Suprapubic skin (tissue), 4 donors: ENCODE measurements at places on chromosomes 2 and 18.

DNA sequence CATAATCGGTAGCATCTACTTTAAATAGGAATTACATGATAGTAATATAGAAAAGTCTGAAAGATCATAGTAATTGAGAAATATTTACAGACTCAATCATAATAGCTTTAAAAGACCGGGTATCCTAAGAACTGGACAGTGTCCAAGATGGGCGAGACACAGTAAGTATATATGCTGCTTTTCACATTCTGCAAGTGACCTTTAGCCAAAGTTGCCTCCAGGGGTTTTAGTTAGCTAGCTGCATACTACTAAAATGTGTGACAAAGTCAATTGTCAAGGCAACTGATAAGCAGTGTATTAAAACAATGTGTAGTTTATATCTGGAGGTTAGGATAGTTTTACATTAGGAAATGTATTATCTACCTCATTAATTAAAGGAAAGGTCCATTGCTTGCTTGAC lies 24.6 kb downstream of the CD302 start:
- no peak for DNase-seq

DNA sequence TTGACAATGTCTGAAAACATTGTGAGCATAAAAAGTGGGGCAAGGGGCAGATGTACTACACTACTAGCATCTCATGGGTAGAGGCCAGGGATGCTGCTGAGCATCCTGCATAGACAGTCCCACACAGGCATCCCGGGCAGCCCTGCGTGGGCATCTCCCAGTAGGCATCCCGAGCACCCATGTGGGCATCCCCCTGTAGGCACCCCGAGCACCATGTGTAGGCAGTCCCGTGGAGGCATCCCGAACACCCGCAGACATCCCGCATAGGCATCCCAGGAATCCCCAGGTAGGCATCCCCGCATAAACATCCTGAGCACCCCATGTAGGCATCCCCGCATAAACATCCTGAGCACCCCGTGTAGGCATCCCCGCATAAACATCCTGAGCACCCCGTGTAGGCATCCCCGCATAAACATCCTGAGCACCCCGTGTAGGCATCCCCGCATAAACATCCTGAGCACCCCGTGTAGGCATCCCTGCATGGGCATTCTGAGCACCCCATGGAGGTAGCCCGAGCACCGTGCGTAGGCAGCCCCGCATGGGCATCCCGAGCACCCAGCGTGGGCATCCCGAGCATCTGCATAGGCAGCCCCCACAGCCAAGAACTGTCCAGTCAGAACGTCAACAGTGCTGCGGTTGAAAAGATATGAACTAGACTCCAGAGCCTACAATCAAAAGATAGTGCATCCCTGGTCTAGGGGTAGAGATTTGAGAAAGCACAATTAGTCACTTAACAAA lies 273.5 kb downstream of the NBAS start:
- no peak for DNase-seq

GRCh38 chr2:176589825-176590440 lies 320.7 kb downstream of the MTX2 start:
- no peak for DNase-seq

GRCh38 chr2:9284521-9285297 lies 78.1 kb downstream of the ASAP2 start:
- DNase-seq, result no peak

- no peak for DNase-seq
Measured at GRCh38 chr2:52036024-52036423, 1004.1 kb upstream of the NRXN1 start.

GRCh38 chr2:181105562-181105961 lies 125.2 kb downstream of the UBE2E3 start:
- no peak for DNase-seq

GRCh38 chr18:80154293-80154692 lies 45.2 kb downstream of the ADNP2 start:
- no peak for DNase-seq

- no peak for DNase-seq
Measured at GRCh38 chr2:144770616-144771230, 250.8 kb upstream of the ZEB2 start.

GRCh38 chr2:163613266-163613731 lies 122.5 kb downstream of the FIGN start:
- DNase-seq, result no peak

- no peak for DNase-seq
Measured at GRCh38 chr2:226351711-226352110, 447.9 kb downstream of the IRS1 start.

DNA sequence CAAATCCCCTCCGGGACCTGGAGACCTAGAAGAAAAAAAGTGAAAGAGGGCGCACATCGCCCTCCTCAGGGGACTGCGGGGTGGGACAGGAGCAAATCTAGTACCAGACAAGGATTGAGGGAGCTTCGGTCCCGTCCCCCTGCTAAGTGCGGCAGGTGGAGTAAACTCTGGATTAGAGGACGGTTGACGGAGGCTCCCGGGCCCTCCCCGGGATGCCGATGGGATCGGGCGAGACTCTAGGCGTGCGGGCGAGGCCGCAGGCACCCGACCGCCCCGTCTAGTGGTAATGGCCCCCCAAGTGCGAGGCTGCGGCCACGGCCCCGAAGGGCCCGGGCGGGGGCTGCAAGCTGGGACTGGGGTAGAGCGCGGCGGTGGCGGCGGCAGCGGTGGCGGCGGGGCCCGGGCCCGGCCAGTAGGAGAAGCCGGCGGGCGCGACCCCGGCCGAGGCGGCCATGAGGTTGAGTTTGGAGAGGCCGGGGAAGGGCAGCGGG lies 3.5 kb downstream of the FEV start:
- no peak for DNase-seq

DNA sequence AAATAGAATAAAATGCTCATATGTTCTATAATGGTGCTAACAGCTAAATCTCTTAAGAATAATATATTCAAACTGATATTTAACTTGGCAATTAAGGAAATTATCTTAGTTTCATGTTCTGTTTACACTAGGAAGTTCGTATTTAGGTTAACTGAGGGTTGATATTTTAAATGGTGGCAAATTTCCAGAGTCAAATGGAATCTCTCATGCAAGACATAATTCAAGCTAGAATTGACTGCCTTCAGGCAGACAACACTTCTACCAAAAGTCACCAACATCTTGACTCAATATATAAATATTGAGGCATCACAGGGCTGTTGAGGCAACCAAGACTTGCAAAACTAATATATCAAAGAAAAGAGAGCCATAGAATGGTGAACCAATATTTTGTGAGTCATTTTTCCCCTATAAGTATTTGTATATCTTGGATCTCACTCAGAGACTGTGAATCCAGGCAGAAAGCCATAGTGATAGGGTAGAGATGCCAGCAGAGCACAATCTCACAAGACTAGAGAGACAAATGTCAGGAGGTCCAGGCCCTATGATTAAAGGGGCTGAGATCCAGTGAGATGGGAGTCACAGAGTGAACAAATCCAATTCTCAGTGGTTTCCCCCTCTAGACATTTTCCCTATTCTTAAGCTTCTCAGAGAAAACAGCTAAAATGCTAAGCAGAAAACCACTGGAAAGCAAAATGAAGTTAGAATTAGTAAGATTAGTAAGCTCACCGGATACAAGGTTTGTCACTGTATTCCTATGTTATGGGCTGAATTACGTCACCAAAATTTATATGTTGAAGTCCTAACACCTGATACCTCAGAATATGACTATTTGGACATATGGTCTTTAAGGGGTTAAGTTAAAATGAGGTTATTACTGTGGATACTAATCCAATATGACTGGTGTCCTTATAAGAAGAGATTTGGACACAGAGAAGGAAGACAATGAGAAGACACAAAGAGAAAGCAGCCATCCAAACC lies 358.2 kb upstream of the UBE2E3 start:
- no peak for DNase-seq

- no peak for DNase-seq
Measured at GRCh38 chr18:35688757-35689156, 107.2 kb downstream of the GALNT1 start.

- no peak for DNase-seq
Measured at GRCh38 chr2:18792226-18792629, 202.9 kb upstream of the NT5C1B start.

DNA sequence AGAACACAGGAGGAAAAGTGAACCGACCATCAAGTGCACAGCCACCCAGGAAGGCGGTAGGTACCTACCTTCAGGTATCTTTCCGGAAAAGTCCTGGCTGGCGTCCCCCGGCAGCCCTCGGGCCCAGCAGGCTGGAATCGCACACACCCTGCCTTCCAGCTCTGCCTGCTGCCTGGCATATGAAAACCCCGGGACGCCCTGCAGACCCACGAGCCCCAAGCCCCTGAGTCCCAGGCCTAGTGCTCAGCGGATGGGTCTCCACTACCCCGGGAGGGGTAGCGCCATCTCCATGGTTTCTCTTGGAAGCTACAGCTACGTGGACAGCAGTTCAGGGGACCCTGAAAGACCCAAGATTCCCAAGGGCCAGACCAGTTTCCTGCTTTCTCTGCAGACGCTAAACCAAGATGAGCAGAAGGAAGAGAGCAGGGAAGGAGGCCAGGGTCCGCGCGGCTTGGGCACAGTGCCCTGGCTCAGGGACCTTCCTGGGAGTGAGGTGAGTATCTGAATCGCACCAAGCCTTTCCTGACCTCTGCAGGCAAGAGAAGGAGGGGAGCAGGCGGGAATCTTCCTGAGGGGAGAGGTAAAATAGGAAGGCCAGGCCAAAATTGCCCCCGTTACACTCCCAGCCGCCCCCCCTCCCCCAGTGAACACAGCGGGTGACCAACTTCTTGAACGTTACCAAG lies 80.4 kb downstream of the ARHGEF4 start:
- DNase-seq, result no peak

GRCh38 chr2:42101206-42102023 lies 53.6 kb downstream of the PKDCC start:
- no peak for DNase-seq

DNA sequence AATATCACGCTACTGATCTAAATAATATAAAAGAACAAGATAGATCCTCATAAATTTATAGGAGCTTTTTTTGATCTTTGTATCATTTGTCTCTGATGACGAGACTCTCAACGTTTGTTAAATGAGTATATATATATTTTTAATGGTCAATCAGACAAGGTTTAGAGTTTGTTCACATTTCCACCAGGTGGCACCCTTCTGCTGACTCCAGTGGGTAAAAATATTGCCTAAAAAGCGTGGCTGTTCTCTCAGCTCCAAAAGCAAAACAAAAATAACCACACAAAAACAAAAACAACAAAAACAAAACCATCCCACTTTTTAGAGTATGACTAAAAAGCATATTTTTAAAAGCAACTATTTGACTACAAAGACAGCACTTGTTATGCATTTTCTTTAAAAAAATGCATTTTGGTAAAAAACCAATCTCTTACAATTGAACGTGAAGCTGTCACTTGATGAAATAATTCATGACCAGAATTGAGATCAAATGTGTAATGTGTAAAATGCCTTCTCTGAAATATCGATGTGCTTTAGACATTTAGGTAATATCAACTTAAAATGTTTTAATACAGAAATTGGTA lies 723.2 kb downstream of the DPP10 start:
- no peak for DNase-seq

GRCh38 chr2:45943219-45944044 lies 292.0 kb downstream of the PRKCE start:
- DNase-seq, result no peak

GRCh38 chr18:70523792-70524182 lies 234.9 kb downstream of the SOCS6 start:
- no peak for DNase-seq

DNA sequence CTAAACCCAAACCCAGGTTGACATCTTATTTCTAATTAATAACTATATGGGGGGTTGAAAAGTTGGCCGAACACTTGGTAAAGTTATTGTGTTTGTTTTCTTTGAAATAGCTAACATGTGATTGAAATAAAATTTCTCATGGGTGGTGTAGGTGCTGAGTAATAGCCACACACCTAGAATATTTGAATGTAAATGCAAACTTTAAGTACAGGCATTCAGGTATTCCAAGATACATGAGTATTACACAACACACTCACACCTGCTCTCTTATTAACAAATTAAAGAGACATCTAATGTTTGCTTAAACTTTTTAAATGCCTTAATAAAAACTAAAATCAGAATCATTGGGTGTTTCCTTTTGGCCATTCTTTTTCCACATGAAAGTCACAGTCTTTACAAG lies 165.5 kb downstream of the EHBP1 start:
- DNase-seq, result no peak

- no peak for DNase-seq
Measured at GRCh38 chr2:118014492-118014824, 588 bp upstream of the CCDC93 start.

GRCh38 chr2:128549094-128549493 lies 230.4 kb upstream of the HS6ST1 start:
- no peak for DNase-seq

GRCh38 chr18:12855916-12856315 lies 28.1 kb downstream of the PTPN2 start:
- DNase-seq, result no peak

DNA sequence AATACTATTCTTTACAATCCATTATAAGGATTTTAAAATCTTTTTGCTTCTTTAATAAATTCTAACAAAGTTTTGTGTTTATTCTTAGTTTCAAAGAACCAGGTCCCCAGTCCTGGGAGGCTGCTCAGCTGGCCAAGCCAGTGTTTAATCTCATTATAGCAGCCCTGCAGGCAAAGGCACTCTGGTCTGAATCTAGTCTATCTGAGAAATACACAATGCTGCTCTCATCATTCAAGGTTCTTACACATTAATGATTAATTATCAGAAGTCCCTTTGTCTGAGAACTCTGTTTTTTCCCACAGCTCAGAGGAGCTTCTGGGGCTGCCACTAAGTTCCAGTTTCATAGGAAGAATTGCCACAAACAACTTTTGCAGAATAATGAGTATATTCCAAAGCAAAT lies 27.7 kb downstream of the KCTD18 start:
- no peak for DNase-seq

- no peak for DNase-seq
Measured at GRCh38 chr2:28378679-28379584, 13.7 kb upstream of the FOSL2 start.

DNA sequence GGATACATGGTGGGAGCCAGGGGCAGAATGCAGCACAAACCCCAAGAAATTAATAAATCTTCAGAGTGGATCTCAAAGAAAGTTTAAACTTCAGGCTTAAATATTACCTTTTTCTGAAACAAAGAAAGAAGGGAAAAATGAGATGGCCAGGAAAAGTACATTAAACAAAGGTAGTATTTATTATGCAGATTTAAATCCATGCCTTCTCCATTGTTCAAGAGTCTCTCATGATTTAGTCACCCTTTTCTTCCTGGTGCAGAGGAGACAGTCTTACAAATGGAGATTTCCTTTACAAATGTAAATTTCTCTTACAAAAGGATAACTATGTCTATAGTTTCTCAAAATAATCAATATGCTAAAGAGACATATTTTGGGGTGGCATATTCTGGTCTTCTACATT lies 33.4 kb upstream of the PPM1B start:
- no peak for DNase-seq
